ENCODE measurements at places on chromosomes 6 and 20. TPM values are rescaled to one million over a fixed set of nuclear protein-coding genes. Genes with fewer than 3 reads are reported as not detected.

The FERMT1 gene
- total RNA-seq, result 25.5 TPM

The HCRTR2 gene
- total RNA-seq, result not detected

The FRK gene
- total RNA-seq, result 0.82 TPM

The MCCD1 gene
- not detected for total RNA-seq

The GHRH gene
- not detected for total RNA-seq

The GSTA2 gene
- total RNA-seq, result not detected

The OVOL2 gene
- 2.0 TPM for total RNA-seq

All from MCF 10A (cell line).